ENCODE measurements at places on chromosomes 7 and 10.

GRCh38 chr10:75883081-75884072, 452.0 kb downstream of the LRMDA start:
- DNase-seq, result no peak

DNA sequence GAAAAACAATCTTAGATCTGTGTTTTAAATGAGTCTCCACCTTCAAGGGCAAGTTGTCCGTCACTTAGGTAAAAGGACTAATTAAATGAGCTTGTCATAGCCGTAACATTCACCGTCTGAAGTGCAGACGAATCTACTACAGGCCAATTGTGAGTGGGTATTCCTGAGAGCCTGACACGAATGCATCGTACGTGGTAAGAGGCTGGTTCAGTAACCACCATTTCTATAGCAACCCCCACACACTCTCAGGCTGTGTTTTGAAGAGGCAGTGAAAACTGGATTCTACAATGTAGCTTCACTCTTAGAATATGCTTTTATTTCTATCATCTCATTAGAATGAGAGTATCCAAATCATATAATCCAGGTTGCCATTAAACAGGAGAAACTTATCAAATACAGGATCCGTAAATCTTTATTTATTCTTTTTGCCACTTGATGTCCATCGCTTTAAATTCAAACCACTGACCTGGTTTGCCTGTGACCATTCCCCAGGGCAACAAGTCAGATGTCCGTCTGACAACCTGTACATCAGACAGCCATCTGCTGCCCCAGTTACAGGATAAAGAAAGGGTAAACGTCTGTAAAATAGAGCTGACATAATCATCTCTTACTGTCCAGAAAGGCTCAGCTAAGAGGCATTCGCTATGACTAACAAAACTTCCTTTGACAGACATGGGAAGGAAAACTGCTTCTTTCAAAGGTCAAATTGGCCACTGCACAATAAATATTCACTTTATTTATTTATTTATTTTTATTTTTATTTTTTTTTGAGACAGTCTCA, 70.3 kb upstream of the NMT2 start:
- DNase-seq, result no peak

DNA sequence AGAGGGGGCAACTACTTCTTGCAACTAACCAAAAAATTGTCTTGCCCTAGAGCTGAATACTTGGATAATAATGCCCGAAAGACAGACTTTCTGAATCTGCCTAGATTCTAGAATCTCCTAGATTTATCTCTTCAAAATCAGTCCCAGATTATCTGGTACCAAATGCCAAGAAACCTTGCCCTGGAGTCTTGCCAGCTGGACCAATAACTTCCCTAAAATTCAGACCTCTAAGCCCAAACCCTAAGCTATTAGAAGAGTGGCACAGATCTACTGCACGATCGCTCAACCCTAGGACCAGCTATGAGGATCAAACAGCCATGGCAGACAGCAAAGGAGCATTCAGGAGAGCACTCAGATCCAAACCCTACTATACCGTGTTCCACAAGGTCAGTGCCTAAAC, 45.0 kb downstream of the ARMH3 start:
- no peak for DNase-seq

DNA sequence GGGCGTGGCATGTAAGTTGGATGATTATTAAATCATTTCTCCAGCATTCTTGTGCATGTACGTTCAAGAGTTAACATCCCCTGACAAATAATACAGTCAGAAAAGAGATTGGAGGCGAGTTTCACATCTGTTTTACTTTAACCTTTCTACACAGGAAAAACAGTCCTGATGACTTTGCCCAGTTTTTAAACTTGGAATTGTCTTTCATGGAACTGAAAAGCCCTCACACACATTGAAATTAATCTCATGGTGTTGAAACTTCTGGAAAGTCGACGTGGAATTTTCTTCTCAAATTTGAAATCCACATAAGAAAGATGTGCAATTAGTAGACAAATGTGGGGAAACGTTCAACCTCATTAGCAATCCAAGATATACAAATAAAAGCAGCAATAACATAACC, 31.2 kb upstream of the ZNF438 start:
- DNase-seq, result no peak

DNA sequence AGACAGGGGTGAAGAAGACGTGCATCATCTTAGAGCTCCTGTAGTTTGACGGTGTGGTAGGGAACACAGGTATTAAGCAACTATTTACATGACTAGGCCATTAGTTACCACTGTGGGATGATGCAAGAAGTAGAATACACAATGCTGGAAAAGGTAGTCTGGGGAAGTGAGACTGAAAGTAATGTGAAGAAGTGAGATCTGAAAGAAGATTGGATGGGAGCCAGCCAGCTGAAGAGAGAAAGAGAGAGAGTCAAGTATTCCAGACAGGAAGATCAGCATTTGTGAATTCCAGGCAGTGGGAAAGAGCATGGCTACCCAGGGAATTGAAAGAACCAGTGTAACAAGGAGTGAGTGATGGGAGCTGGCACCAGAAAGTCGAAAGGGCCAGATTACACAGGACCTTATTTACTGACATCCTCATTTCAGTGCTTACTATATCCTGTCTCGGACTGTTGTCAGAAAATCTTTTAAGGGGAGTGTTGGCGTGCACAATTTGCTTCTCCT, 4.0 kb upstream of the CFAP58 start:
- DNase-seq, result no peak

GRCh38 chr10:60042914-60043313, 136.6 kb upstream of the CCDC6 start:
- no peak for DNase-seq

DNA sequence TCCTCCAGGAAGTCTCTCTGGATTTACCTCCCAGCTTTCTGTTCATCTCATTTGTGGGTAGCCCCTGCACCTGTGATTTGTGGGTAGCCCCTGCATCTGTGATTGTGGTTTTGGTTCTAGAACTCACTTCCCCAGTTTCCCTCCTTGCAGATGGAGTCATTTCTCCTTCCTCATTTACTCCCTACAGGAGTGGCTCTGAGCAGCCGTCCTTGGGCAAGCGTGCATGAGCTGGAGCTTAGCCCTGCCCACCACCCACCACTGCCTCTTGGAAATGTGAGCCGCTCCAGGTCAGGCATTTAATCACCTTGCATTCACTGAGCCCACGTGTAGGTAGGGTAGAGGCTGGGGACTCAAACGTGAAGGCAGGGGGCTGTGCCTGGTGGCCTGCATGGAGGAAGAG, 8.2 kb downstream of the COL26A1 start:
- DNase-seq, result no peak

DNA sequence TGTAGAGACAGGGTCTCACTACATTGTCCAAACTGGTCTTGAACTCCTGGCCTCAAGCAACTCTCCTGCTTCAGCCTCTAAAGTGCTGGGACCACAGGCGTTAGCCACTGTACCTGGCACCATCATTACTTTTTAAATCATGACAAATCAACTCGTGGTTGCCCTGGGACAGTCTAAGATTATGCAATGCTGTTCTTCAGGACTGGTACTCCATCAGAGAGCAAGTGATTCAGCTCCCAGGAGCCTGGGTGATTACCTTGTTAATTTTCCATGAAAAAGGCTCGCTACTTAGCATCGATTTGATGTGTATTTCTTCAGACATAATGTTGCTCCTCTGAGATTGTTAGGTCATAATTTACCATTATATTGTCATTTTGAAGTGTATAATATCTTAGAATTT, 158.9 kb upstream of the STEAP4 start:
- no peak for DNase-seq

GRCh38 chr7:154684666-154685563, 318.0 kb downstream of the PAXIP1 start:
- DNase-seq, result no peak

DNA sequence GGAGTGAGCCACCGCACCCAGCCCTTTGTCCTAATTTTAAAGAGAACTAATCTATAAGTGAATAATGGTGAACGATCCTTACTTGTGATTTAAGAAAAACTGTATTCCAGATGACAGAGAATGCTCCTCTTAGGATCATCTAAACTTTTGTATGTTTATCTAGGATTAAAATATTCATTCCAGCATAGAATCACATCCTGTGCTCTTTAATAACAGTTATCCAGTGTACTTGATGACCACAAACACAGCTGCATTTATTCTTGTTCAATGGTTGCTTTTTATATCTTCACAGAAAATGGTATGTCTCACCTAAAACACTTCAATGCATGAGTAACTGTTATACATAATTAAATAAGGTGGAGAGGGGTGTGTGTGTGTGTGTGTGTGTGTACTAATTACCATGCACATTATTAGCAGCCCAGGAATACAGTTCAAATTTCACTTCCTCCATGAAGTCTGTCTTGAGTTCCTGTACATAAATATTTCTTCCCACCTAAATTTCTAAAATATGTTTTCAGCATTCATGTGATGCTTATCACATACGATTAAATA, 38.5 kb upstream of the SEMA3C start:
- DNase-seq, result no peak

DNA sequence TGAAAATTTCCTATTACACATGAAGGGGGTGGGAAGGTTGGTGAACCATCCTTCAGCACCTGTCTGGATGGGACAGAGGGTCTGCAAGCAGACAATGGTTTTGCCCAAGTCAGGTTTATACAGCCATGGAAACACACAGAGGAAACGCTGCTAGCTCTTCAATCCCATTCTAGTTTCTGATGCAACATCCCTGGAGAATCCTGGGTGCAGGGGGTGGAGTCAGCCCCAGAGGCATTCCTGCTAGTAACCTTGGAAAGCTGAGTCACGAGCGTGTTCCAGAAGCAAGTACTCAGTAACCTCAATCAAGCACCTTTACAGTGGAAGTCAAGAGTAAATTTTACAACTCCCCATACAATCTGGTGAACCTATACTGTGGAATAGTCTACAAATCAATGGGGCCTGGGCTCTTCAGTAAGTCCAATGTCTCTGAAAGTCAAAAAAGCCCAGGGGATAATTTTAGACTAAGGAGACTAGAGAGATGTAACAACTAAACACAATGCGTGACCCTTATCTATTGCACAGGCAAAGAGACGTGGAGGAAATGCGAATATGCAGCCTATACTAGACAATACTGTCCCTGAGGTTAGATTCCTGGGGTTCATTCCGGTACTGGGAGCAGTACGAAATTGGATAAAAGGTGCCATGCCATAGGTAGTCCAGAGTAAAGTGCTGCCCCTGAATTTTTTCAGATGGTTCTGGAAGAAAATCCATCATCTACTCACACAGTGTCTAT, 95.4 kb downstream of the ZRANB1 start:
- no peak for DNase-seq

GRCh38 chr10:88389456-88389855, 193.7 kb downstream of the RNLS start:
- no peak for DNase-seq

DNA sequence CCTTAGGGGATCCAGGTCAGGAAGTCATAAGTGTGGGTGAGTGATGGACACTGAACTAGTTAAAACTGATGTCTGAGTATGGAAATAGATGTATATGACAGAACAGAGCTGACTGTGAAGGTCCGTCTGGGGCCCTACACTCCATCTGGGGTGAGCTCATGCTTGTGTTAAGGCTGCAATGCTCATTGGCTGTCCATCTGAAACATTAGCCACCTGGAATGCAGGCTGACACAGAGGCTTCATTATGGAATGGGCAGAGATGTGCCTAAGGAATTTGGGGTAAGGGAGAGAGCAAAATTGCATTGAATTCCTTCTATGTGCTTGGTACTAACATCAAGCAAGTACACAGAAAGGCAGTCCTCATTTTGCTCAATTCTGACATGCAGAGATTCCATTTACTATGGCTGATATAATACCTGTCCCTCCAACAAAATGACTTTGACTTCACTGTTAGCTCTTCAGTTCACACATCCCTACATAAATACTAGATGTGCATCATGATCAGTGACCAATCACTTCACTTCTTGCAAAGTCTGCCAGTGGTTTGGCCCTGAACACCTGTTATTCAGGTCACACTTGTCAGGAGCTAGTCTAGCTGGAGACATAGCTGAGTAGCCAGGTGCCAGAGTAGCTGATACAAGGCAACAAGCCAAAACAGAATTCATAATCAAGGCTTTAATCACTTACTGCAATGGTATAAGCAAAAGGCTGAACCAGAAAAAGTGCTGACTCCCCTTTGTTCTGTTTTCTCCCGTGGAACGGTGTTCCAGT, 128.9 kb upstream of the VWC2 start:
- DNase-seq, result no peak

DNA sequence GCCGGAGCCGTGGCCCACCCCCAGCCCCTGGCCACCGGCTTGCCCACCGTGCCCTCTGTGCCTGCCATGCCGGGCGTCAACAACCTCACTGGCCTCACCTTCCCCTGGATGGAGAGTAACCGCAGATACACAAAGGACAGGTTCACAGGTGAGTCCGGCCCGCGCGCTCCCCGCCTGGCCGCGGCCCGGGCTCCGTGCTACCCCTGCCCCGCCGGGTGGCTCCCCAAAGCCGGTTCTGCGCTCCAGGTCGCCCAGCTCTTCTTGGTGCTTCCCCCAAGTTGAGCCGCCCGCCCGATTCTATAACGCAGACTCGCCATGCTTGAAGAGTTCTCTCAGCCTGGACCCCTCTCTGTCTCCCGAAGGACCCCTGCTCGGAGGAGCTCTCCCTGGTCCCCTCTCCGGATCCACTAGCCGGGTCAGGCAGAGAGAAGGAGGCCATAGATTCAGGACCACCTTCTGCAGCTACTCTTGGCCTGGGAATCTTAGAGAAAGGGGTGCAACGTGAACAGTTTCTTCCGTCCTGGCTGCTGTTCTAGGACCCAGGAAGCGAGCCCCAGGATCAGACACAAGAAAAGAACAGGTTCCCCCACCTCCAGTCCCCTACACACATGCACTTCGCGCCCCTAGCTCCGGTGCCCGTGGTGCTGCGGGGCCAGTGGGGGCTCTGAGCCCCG, 999 bp downstream of the TLX1 start:
- DNase-seq, result no peak

GRCh38 chr7:40643664-40644063, 508.9 kb downstream of the SUGCT start:
- DNase-seq, result no peak

DNA sequence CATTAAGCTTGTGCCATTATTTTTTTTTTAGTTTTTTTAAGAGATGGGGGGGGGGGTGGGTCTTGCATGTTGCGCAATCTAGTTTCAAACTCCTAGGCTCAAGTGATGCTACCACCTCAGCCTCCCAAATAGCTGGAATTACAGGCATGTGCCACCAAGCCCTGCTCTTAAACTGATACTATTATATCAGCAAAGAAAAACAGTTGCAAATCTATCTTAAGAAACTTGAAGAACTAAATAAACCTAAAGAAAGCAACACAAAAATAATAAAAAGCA, 47.5 kb downstream of the BRAF start:
- no peak for DNase-seq

GRCh38 chr10:72509941-72510340, 115.9 kb downstream of the MICU1 start:
- no peak for DNase-seq

GRCh38 chr10:6795541-6795940, 215.5 kb upstream of the PRKCQ start:
- DNase-seq, result no peak

DNA sequence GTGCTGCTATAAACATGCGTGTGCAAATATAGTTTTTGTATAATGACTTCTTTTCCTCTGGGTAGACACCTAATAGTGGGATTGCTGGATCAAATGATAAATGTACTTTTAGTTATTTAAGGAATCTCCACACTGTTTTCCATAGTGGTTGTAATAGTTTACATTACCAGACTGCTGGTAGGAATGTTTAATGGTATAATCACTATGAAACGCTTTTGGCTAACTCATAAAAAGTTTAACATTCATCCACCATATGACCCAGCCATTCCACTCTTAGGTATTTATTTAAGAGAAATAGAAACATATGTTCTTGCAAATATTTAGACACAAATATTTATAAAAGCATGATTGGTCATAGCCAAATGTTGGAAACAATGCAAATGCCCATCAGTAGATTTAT, 32.1 kb upstream of the TFEC start:
- DNase-seq, result no peak

- DNase-seq, result no peak
These were observed 103.9 kb downstream of the TNS3 start for GRCh38 chr7:47478017-47478344.

- DNase-seq, result no peak
These were observed 32.4 kb downstream of the WBP1L start for GRCh38 chr10:102775935-102776669.
